ENCODE measurements at places on chromosomes 5 and 9. TPM values are rescaled to one million over a fixed set of nuclear protein-coding genes. Genes with fewer than 3 reads are reported as not detected.

DNA sequence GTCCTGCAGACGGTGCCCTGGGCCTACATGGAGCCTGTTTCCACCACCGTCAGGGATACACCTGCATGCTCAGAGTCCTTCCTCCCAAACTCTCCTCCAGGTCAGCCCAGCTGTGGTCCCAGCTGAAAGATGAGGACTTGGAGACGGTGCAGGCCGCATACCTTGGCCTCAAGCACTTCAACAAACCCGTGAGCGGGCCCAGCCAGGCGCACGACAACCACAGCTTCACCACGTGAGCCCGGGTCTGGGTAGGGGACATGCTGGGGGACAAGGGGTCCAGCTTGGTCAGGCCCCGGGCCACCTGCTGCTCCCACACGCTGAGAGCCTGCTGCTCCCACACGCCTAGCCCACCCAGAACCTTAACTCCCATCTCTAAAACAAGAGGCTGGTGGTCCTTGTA is 16.6 kb upstream of the CARD19 start:
- peak; percentile 27 for DNase-seq

DNA sequence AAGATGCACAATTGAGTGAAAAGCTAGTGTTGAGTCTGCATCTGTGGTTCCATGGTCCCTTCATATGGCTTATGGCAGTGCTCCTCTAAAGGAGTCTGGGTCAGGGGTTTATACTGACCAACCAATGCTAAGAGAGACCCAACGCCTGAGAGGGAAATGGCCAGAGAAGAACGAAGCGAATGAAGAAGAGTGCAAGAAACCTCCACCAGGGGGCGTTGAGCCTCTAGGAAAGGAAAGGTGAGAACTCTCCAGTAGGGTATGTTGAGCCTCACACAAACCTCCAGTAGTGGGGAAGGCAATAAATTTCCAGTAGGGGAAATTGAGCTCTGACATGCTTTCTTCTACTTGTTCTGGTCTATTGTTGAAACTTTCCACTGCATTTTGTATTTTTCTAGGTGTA is 470.6 kb downstream of the PRDM9 start:
- DNase-seq, result no peak

GRCh38 chr9:109171926-109172325 is 4.9 kb upstream of the FRRS1L start:
- DNase-seq, result no peak

DNA sequence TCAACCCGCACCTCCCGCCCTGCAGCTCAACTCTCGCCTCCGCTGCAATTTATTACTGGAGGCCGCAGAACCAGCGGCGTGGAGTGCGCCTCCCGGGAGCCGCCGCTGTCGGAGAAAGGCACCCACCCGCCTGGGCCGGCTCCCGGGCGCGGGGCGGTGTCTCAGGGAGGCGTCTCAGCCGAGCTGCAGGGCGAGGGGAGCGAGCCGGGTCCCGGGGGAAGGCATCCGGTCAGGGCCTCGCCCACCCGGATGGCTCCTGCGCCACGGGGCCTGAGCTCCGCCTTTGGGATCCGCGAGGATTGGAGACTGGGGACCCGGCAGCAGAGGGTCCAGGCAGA is 32.9 kb downstream of the TSPAN17 start:
- no peak for DNase-seq

- DNase-seq, result no peak
Observed at GRCh38 chr9:93682155-93682968, 106.0 kb downstream of the PHF2 start.

- no peak for DNase-seq
Observed at GRCh38 chr5:142663246-142663645, 22.6 kb downstream of the FGF1 start.

DNA sequence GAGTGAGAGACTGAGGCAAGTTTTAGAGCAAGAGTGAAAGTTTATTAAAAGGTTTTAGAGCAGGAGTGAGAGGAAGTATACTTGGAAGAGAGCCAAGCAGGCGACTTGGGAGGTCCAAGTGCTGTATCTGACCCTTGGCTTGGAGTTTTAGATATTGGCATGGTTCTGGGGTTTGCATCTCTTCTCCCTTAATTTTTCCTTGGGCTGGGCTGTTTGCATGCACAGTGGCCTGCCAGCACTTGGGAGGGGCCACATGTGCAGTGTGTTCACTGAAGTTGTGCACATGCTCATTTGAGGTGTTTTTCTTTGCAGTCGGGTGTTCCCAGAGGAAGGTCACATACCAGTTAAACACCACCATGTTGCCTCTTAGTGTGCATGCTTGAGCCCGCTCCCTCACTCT is 464.1 kb downstream of the DMRT2 start:
- DNase-seq, result no peak

DNA sequence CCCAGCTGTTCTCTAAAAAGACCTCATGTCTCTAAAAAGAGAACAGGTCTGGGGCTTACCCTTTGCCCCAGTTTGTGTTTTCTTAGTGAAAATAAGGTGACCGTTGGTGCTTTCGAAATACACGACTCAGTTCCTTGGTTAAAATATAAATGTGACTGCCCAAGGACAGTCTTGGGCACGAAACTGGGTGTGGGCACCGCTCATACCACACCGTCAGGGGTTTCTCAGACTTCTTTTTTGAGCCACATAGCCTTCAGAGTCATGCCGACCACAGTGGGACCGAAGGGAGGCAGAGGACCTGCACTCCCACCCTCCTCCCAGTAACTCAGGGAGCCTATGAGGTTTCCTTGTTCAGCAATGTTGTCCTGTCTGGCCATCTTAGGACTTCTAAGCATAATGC is 6.5 kb downstream of the SNX18 start:
- DNase-seq, result no peak

DNA sequence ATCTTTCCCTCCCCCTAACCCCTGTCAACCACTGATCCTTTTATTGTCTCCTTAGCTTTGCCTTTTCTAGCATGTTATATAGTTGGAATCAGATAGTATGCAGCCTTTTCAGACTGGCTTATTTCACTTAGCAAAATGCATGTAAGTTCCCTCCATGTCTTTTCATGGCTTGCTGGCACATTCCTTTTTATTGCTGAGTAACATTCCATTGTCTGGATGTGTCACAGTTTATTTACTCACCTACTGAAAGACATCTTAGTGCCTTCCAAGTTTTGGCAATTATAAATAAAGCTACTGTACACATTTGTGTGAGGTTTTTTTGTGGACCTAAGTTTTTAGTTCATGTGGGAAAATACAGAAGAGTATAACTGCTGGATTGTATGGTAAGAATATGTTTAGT is 230.1 kb downstream of the PBX3 start:
- DNase-seq, result no peak

DNA sequence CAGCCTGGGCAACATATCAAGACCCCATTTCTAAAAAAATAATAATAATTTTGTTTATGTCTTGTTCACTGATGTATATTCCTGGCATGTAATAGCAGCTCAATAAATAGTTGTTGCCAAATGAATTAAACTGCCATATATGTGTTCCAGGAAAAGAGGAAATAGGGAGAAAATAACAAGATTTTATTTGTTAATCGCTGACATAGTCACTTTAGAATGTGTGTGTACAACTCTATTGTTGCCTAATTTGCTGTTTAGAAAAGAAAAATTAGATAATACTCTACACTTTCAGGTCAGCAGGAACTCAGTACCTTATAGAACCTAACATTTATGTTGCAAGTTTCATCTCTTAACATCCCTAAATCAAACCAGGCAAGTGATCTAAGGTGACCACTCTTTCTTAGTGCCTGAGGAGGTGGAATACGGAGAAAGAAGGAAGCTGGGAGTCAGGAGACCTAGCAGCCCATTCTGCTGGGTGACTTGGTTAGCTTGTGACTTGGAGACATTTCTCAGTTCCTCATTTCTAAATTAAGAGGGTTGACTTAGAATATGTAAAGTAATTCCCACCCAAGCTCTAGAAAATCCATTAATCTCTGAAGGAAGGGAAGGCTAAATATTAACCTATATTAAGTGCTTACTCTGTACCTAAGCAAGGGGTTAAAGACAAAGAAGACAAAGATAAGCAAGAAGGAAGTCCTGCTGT is 110.3 kb upstream of the IQGAP2 start:
- DNase-seq, result peak; percentile 51

GRCh38 chr5:128966846-128967245 is 1.6 kb downstream of the SLC27A6 start:
- no peak for DNase-seq

- no peak for DNase-seq
Observed at GRCh38 chr5:69049151-69049550, 44.7 kb upstream of the SLC30A5 start.

- no peak for DNase-seq
Observed at GRCh38 chr9:36063804-36064447, 27.2 kb downstream of the RECK start.

GGTA1 gene
- total RNA-seq, result 1.7 TPM

INVS gene
- 56.9 TPM for total RNA-seq

SLCO6A1 gene
- not detected for total RNA-seq

GOLM1 gene
- total RNA-seq, result 58.6 TPM

CCDC152 gene
- not detected for total RNA-seq

CDKN2A gene
- total RNA-seq, result 37.1 TPM

AMACR gene
- 20.5 TPM for total RNA-seq

BNC2 gene
- total RNA-seq, result 18.6 TPM

FGD3 gene
- total RNA-seq, result 48.7 TPM
